ENCODE measurements at places on chromosomes 16 and 17.

DNA sequence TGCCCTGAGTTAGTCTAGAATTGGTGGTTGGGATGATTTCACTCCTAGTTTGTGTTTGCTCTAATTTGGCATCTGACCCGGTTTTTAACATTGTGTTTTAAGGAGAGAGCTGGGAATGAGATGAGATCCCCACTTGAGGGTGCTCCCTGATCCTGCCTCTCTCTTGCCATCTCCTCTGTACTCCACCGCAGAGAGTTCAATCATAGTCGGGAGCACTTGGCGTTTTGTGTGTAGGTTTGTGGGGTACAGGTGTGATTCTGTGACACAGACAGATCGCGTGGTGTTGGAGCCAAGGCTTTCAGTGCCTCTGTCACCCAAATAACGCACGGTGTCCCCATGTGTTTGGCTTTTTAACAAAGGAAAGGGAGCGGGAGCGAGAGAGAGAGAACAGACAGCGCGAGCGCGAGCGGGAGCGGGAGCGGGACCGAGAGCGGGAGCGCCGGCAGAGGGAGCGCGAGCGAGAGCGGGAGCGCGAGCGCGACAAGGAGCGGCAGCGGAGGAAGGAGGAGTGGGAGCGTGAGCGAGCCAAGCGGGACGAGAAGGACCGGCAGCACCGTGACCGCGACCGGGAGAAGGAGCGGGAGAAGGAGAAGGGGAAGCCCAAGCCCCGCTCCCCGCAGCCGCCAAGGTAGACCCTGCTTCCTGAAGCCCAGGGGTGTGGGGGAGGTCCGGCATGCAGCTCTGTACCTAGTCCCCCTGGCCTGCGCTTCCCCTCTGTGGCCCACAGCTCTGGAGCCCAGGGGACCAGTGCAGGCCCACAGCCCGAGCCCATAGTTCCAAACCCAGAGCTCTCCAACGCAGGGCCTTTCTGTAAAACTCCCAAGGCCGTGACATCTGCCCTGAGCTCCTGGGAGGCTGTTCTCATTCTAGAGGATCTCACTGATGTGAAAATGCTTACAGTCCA, 27.2 kb upstream of the IL17C start:
- DNase-seq, result no peak

GRCh38 chr16:27245276-27246172, 23.0 kb downstream of the NSMCE1 start:
- DNase-seq, result peak; percentile 58

- DNase-seq, result no peak
These were observed 14.9 kb downstream of the ELAC2 start for GRCh38 chr17:13002761-13003453.

DNA sequence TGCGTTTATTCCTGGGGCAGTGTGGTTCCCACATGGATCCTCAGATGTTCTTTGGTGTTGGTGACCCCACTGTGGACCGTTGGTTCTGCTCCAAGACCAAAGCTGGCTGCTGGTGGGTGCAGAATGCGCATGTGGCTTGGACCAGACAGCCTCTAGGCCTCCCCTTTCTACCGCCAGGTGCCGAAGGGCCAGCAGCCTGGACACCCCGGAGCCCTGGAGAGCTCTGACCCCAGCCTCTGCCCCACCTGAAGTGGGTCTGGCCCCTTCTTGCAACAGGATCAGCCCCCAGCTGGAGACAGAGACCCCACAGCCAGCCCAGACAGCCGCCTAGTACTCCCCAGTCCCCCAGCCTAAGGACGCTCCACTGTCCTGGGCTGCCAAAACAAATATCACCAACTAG, 18.4 kb downstream of the NPTX1 start:
- DNase-seq, result no peak

DNA sequence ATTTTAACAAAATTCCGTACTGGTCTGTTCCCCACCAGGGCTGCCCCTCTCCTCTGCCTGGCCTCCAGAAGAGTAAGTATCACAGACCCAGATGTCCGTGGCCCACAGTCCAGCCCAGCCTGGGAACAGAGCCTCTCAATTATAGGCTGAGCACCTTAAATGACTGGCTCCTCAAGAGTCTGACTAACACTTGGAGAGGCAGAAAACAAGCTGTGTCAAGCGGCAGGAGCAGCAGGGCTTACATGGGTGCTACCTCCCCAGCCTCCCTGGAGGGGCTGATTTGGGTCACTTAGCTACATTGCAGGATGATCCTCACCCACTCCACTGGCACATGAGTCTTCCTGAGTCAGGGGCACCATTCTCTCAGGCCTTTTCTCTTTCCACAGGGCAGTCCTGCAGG, 209.7 kb downstream of the COPRS start:
- no peak for DNase-seq

DNA sequence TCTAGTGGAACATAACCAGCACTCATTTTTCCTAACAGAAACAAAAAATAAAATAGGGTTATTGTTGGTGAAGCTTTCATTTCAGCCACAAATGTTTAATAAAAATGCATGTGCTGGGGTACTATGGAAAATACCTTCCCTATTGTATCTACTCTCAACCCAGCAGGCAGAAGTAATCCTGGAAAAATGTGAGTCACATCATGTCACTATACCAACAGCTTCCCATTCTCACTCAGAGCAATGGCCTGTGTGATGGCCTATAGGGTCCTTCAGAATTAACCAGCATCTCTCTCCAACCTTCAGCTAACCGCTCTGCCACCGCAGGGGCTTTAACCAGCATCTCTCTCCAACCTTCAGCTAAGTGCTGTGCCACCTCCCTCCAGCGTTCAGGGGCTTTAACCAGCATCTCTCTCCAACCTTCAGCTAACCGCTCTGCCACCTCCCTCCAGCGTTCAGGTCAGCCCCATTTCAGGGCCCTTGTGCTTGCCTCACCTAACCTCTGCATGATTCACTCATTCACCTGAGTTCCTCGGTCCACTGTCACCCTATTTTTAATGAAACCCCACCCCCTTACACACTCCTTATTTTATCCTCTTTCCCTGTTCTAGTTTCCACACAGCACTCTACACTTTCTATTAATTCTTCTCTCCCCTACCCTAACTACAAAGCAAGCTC, 34.0 kb downstream of the UBE2G1 start:
- DNase-seq, result no peak

GRCh38 chr17:46178550-46179214, 14.5 kb downstream of the KANSL1 start:
- no peak for DNase-seq

DNA sequence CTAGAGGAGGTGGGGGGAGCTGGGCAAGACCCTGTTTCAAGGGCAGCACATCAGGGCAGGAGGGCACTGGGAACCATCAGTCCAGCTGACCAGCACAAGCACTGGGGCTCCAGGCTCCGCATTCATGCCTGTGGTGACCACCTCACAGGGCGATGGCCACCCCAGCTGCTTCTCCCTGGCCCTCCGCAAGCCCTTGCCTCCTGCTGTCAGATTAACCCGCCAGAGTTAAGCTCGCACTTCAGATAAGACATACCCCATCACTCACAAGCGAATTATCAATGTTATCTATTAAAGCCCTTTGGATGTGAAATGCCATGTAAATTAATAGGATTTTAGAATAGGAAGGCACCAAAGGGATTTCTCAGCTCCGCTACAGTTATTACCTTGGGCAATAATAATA, 105.0 kb downstream of the CCDC182 start:
- no peak for DNase-seq

GRCh38 chr16:72468582-72468981, 296.6 kb upstream of the PMFBP1 start:
- no peak for DNase-seq

GRCh38 chr16:67246756-67247191, 507 bp downstream of the FHOD1 start:
- DNase-seq, result peak; percentile 41

Measured in T-helper 1 cell (primary cell).